ENCODE measurements at places on chromosomes 2 and 18.

GRCh38 chr2:152466041-152466440 is 131.1 kb downstream of the FMNL2 start:
- DNase-seq = no peak

- DNase-seq = no peak
These were observed 43.6 kb downstream of the TSPYL6 start for GRCh38 chr2:54212456-54212855.

DNA sequence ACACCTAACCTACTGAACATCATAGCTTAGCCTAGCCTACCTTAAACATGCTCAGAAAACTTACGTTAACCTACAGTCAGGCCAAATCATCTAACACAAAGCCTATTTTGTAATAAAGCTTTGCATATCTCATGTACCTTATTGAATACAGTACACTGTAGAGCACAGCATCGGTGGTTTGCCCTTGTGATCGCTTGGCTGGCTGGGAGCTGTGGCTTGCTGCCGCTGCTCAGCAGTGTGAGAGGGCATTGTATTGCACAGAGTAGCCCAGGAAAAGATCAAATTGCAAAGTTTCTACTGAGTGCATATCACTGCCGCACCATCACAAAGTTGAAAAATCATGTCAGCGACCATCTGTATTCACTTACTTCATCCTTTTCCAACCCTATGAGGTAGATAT is 62.3 kb upstream of the NCK2 start:
- DNase-seq = no peak

DNA sequence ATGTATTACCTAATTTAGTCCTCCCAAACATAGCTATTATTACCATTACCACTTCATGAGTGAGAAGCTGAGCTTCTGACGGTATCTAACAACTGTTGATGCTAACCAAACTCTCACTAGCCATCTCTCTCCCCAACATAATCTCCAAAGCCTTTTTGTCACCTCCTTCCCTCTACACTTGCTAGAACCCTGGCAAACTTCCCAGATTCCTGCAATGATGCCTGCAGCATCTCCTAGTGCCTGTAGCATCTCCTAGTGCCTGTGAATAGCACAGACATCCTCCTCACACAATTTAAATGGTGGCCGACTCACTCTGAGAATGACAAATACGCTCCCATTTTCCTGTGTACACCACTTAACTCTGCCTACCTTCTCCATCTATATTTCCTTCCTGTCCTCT is 126.7 kb downstream of the STK39 start:
- peak; percentile 52 for DNase-seq

DNA sequence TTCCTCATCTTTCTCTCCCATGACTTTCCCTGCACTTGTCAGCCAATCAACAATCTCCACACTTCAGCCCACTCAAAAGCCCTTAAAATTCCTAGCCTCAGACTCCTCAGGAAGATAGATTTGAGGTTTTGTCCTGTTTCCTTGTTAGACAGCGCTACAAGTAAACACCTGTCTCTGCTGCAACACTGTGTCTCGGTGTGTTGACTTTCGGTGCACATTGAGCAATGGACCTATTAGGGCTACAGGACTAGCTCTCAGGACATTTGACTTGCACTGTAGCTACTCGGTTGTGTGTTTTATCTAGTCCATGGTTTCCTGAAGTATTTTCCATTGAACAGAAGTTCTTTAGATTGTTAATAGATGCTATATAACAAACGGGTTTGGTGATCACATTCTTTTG is 140.9 kb upstream of the XPO1 start:
- DNase-seq = no peak

DNA sequence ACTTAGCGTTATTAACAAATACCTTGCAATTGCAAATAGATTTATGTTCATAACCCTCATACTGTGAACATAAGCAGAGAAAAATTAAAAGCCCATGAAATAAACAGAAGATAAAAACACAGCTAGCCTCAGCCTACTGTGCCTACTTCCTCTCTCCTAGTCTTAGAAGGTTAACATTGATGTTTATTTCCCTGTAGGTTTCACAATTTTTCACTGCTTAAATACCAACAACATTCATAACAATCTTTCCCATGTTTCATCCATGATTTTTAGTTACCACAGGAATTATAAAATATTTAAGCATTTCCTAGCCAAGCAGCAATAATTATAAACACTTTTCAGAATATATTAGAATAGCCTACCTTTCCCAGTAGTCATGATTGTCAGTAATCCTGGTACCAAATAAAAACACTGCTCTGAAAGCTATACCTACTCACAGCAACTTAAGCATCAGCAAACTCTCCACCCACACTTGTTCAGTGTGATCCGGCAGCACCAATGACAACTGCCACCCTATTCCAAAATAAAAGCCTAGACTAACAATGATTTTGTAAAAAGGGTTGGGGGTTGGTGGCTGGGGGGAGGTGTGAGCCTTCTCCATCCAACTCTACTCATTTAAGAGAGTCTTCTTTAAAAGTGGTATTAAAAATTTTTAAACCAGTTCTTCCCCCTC is 40.6 kb upstream of the RNU4ATAC start:
- peak; percentile 62 for DNase-seq

GRCh38 chr18:677951-678381 is 20.5 kb downstream of the TYMS start:
- DNase-seq = no peak

- DNase-seq = no peak
These were observed 109.6 kb downstream of the SH3RF3 start for GRCh38 chr2:109238580-109238979.

DNA sequence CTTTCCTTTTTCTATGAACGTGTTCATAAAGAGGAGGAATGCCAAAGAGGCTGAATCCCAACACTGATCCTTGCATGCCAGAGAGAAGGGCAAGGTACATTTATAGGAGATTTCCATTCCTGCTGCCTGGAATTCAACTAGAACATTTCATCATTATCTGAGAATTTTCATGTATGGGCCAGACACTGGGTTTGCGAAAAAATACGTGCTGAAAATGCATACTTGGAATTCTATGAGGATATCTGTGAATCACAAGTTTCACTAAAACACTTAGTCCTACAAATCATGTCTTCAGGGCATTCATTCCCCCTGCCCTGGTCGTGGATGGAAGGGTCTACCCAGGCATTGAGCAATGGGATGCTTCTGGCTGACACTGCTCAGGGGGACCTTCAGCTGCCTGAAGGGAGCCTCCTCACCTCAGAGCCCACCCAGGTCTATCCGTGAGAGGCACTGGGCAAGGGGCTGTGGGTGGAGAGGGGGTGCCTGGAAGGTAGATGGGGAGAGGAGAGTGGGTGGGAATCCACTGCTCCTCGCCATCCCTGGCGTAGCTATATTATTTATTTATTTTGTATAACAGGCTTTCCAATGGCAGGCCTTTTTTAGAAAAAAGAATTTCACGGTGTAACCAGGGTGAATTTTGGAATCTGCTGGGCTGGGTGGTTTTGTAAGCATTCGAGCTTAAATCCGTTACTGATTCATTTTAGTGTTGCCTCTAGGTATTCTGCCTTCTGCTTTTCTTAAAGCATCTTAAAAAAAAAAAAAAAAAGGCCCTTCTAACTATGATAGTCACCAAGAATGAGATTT is 560.6 kb upstream of the ID2 start:
- no peak for DNase-seq

GRCh38 chr2:120531863-120532600 is 186.1 kb downstream of the INHBB start:
- no peak for DNase-seq

DNA sequence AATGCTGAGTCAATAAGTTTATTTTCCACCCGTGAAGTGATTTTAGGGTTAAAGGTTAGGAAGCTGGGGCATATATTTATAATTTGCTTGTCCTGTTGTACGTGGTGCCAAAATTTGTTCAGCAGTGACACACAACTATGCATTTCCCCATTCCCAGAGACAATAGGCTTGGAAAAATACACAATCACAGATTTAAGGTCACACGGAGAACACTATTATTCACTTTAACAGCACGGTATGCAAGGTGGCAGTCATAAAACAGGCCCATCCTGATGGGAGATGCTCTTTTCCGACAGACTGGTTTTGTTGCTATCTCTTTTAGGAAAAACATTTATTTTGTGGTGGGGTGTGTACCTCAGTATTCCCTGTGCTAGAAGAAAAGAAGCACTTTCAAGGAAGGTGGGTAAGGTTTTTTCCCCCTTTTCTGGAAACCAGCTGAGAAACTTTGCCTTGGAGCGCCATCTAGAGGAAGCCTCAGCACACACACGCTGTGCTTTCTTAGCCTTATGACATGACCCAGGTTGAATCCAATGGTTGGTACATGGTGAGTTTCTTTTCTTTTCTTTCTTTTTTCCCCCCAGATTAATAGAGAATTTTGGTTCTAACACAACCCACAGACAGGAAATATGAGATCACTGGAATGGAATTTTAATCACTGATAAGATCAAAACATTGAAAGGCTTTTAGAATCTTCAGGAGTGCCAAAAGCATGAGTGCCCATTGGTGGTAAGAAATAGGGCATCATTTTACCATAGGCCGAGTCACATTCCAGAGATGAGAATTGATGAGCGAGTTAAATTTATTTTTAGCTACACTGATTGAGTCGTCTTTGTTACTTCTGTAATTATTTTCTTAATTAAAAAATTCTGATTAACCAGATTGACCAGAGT is 332.1 kb downstream of the AGPS start:
- peak; percentile 48 for DNase-seq

DNA sequence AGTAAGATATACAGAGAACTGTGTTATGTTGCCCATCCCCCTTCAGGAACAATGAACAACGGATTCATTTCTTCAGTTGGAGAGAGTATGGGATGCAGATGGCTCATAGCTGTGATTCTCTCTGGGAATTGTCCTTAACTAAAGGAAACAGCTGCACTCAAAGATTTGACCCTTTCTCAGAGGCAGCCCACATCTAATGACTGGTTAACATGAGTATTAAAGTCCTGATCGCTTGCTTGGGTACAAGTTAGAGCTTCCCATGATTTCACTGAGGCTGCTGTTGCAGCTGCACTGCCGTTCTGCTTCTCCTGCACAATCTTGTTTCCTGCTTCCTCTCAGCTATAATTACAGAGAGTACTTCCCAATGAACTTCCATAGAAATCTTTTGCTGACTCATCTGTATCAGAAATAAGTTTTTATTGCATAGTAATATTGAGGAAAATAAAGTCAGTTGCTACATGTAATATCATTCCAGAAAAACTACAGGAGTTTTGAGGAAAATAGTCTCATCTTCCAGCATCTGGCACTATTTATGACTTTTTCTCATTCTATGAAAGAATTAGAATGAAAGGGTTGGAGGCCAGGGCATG is 12.8 kb upstream of the SCN9A start:
- no peak for DNase-seq

GRCh38 chr2:25566694-25567093 is 106.7 kb downstream of the DTNB start:
- no peak for DNase-seq

DNA sequence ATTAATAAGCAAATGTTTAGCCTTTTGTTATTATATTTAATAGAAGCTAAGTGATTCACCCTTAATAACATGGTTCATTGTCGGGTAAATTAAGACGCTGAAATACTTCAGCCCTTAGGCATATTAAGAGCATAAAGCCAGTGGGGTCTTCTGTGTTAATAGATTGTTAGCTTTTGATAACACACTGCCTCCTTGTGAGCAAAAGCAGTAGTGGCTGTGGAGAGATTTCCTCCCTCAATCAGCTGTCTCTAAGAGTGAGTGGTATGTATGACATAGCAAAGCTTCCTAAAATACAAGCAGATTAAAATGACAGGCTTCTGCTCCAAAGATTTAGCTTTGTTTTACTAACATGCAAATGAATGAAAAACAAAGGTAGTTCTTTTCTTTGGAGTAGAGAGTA is 143.7 kb upstream of the SYT4 start:
- DNase-seq = no peak

GRCh38 chr18:9824952-9825371 is 60.8 kb upstream of the TXNDC2 start:
- no peak for DNase-seq

DNA sequence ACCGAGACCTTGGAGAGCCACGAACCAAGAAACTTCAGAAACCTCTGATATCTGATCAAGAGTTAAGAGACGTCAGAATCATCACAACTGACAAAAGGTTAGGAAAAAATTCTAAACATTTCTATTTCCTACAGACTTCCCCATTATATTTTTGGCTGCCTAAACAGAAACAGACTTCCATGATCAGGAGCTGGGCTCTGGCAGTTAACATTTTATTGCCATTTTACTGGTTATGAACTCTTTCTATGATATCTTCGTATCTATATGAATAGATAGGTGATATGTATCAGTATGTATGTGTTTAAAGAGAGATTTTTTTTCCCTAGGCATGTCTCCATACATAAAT is 31.1 kb upstream of the PPP1R1C start:
- no peak for DNase-seq

DNA sequence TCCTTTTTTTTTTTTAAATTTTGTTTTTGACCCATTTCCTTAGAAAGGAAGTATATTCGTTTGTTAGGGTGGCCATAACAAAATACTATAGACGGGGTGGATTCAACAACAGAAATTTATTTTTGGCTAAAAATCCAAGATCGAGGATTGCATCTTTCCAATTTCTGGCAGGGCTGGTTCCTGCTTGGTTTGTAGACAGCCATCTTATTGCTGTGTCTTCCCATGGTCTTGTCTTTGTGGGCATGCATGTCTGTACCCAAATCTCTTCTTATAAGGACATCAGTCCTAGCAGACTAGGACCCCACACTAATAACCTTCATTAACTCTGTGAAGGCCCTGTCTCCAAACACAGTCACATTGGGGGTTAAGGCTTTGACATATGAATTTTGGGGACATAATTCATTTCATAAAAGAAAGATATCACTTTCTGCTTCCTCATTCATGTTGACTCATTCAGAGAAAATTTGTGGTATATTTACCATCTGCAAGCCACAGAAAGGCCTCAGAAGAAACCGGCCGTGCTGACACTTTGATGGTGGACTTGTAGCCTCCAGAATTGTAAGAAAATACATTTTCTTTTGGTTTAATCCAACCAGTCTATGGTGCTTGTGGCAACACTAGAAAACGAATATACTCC is 262.1 kb downstream of the LPIN1 start:
- no peak for DNase-seq

DNA sequence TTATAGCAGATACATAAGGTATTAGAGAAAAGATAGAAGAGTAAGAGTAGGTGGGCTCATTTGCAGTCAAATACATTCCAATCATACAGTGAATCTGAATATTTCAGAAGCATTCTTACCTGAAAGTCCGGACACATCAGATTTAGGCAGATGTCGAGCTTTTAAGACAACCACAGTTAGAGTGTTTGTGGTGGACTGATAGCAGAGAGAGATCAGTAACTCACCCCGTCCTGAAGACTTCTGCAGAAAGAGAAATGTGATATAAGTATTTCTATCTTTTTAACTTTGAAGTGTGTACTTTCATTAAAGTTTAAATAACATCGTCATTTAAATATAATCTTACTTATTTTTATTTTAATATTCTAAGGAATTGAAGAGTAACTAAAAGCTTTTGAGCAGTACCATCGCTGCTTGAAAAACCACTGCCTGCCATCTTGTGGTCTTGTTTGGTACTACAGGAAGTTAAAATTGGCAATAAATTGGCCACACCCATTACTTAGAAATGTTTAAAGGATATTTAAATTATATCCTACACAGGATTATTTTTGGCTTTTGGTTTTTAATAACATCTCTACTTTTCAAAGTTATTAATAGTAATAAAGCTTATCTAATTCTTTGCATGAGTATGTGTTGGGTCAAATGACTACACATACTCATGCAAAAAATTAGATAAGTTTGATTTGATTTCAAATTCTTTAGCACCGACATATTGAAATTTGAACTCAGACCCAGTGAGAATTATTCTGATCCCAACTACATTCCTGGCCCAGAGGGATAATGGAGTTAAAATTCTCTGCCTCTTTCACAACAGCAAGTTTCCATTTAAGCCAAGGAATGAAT is 5.5 kb downstream of the SYT4 start:
- peak; percentile 39 for DNase-seq

GRCh38 chr18:73975266-73975665 is 172.4 kb downstream of the FBXO15 start:
- DNase-seq = no peak
